Stimulated activated CD4-positive, alpha-beta T cell treated with anti-CD3 and anti-CD28 coated beads, Interleukin-15, amount 100 ng/mL, for 48 hours (primary cell): ENCODE measurements at places on chromosomes 6 and 20.

DNA sequence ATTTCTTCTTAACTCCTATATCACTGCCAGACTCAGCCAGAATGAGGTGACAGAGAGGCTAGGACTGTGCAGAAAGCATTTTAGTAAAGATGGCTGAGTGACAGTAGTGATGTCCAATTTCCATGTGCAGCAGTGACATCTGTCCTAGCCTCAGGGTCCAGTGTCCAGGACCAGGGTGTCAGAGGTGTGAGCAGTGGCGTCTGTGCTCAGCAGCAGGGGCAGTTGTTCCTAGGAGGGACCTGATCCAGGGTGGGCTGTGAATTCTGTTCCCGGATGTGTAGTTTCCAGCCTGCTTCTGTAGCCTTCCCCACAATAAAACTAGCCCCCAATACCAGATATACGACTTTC, 6.0 kb downstream of the HLA-B start:
- DNase-seq: no peak

DNA sequence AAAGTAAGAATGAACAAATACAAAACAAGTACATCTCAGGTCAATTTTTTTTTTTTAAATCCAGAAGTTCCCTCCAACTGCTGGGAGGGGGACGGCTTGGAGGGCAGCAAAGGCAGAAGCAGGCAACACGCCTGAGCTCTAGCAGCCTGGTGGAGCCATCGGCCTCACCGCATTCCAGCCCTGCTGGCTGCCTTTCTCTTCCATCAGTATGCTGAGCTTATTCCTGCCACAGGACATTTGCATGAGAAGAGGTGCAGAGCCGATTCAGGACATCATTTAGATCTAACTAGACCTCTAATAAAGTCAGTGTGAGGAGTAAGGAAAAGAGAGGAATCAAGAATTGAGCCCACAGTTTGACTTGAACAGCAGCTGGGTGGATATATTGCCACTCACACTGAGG, 318.8 kb downstream of the ZFAND3 start:
- DNase-seq: no peak

GRCh38 chr6:5036269-5036668, 32.4 kb upstream of the RPP40 start:
- no peak for DNase-seq

DNA sequence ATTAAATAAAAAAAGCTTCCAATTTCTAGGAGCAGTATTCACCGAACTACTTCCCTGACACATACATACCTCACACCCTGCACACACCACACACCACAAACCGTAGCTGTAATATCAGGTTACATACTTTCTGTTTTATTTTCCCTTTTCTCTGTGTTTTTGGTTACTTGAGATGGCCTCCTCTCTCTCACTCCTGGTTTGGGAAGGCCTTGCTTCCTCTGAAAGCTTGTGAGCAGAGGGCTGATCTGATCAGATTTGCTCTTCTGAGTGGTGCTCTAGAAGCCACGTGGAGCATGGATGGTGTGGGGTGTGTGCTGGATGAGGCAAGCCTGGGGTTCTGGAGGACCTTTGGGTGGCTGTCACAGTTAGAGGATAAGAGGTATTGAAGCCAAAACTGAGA, 20.9 kb downstream of the UTRN start:
- no peak for DNase-seq

DNA sequence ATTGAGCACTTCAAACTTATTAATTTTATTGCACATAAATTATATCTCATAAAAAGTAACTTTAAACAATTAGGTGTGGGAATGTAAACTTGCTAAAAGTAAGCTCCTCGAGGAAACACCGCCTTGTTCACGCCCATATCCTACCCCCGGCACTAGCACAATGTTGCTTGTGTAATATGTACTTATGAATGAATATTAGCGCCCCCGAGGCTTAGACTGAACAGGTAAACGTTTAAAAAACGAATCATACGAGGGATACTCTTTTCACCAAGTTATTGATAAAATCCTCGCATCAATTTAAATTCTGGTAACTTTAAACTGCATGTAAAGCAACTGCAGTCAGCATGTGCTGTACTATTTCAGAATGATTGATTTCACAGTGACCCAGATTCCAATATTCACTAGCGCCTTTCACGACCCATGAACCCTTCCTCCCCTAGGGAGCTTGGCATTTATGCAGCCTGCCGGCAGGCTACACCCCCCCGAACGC, 637 bp downstream of the TFB1M start:
- DNase-seq: no peak

- DNase-seq: no peak
Observed at GRCh38 chr6:117989086-117989485, 82.0 kb downstream of the SLC35F1 start.

DNA sequence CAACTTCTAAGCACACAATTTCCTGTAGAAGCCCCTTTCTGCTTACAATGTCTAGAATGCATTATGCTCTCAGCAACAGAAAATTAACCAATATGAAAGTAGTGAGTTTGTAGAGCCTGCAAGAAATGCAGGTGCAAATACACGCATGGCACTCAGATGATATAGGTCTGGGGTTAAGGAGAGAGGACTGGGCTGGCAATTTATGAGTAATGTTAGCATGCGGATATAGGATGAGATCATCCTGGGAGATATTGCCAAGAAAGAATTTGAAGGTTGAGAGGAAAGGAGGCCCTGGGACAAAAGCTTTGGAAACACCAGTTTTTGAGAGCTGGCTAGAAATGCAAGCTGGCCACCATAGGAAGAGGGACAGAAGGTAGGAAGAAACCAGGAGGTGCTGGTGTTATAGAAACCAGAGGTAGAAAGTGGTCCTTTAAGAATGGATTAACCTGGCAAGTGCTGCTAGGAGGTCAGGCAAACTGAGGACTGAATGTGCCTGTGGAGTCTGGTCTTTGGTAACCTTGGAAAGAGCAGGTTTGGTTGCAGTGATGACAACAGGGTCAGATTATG, 183.2 kb upstream of the MYLIP start:
- DNase-seq: no peak

- DNase-seq: no peak
Observed at GRCh38 chr6:166344240-166344639, 1.9 kb upstream of the SFT2D1 start.

GRCh38 chr6:147040121-147040910, 163.9 kb upstream of the STXBP5 start:
- no peak for DNase-seq

- DNase-seq: no peak
Observed at GRCh38 chr6:116218172-116218633, 35.7 kb downstream of the TSPYL4 start.

- no peak for DNase-seq
Observed at GRCh38 chr6:157510323-157511188, 129.6 kb downstream of the ZDHHC14 start.
